ENCODE measurements at places on chromosomes 5 and 9.

GRCh38 chr9:2120926-2121689 lies 106.0 kb downstream of the SMARCA2 start:
- DNase-seq: no peak

DNA sequence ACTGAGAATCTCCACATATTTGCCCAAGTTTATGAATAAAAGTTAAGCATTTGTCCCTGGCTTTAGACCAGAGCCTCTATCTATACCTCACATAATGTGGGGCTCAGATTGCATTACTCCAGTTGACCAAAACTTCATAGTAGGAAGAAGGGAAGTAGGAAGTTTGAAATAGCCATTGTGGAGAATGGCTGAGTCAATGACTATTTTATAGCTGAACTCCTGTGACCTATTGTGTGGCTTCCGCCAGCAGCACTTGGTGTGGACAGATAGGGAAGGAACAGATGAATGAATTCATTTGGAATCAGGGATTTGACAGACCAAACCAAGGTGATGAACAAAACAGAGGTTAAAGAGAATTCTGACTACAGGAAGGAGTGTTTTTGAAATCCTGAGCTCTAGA lies 92.9 kb upstream of the LPAR1 start:
- DNase-seq: no peak

- no peak for DNase-seq
Measured at GRCh38 chr5:61275841-61276240, 56.2 kb upstream of the ZSWIM6 start.

DNA sequence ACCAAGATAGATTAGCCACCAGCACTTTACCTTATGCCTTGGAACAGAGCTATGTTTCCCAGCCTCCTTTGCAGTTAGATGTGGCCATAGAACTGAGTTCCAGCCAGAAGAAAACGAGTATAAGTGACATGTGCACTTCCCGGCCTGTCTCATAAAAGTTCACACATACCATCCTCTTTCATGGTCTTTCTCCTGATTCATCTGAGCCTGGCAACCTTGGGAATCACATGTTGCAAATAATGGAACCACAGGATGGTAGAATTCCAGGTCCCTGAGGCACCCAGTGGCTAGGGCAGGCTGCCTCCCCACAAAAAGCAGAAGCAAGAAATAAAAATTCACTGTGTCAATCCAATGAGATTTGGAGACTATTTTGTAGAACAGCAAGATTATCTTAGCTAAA lies 128.1 kb downstream of the PDE4D start:
- no peak for DNase-seq

- no peak for DNase-seq
Measured at GRCh38 chr5:60701321-60701968, 1.5 kb upstream of the DEPDC1B start.

- no peak for DNase-seq
Measured at GRCh38 chr5:136042665-136043121, 13.9 kb downstream of the TGFBI start.

GRCh38 chr5:125961150-125961549 lies 462.1 kb upstream of the GRAMD2B start:
- DNase-seq: no peak
